ENCODE measurements at places on chromosomes 13 and 19.

GRCh38 chr13:99425485-99426341, 75.6 kb upstream of the TM9SF2 start:
- DNase-seq, result peak; percentile 64

DNA sequence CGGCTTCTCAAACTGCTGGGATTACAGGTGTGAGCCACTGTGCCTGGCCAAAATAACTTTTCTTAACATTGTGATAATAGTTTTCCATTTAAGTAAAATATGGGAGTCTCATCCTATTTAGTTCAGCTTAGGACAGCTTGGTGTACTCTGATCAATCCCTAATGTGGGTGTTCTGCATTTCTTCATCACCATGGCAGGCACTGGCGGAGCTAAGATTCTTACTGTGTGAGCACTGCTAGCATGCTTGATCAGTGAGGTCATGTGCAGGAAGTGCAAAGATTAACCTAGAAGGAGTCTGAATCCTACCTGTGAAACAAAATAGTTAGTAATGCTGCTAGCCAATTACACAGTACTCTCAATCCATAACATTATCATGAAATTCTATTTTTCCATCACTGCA, 1684.2 kb upstream of the SLC10A2 start:
- no peak for DNase-seq

- no peak for DNase-seq
Measured at GRCh38 chr13:75135325-75135825, 346.6 kb downstream of the TBC1D4 start.

DNA sequence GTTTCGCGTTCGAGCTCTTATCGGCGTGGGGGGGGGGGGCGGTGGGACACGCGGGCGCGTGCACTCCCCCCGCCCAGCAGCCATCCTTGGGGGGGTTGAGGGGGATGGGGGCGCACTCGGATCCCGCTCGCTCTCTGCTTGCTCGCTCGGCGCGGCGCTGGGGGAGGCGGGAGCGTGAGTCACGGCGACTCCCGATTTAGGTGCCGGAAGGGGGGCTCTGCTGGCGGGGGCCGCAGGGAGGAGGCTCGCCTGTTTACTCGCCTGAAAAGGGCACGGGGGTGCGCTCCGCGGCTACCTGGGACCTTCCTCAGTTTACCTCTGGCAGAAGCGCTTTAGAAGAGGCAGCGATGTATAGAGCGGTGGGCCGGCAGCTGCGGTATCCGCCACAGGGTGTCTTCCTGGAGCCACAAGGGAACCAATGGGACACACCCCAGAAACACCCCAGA, 1.1 kb upstream of the PDE4A start:
- DNase-seq, result no peak

GRCh38 chr19:48806818-48807589, 3.8 kb downstream of the BCAT2 start:
- no peak for DNase-seq

DNA sequence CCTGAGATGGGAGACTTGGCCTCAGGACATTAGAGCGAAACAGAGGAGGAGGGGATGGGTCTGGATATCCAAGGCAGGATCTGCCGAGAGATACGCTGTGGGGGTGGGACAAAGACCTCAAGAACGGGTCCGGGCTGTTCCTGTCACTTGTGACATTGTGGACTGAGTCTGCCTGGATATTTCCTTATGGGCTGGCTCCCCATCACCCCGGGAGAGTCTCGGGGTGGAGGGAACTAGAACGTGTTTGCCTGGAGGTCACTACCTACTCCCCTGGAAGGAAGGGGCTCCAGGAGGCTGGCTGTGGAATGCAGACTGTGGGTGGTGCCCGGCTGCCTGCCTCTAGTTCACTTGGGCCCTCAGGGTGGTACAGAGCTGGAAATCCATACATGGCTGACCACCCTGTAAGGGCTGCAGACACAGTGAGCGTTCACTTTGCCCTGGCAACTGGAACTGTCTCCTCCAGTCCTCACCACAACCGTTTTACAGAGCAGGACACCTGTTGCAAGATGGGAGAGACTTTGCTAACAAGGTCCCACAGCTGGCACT, 26.4 kb downstream of the DNM2 start:
- DNase-seq, result no peak

DNA sequence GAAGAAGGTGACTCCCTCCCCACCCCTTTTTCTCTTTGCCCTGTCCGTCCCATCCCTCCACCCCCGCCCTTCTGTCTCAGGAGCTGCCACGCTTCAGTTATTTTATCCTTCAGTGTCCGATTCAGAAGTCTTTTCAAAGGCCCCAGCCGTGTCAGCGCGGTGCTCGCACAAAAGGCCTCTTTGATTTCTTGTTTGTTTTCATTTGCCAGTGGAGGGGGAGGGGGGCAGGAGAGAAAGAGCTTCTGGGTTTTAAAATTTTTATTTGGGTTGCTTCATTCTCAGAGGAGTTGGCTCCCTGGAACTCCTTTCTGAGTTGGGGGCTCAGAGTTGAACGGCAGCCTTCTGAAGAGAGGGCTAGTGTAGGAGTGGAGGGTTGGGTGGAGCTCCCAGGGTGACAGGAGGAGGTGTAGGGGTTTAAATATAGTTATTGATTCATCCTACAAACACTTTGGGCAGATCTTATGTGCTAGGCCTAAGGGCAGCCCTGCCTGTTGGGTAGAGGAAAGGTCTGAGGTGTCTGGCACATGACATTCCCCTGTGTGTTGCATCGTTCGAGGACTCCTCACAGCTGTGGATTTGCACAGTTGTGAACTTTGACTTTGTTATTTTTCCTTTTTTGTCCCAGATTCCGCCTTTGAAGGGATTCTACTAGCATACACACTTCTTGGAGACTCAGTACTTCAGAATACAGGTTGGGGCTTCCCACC, 36.8 kb downstream of the NFIX start:
- DNase-seq, result no peak

- no peak for DNase-seq
Measured at GRCh38 chr13:61908906-61909615, 493.4 kb upstream of the PCDH20 start.

DNA sequence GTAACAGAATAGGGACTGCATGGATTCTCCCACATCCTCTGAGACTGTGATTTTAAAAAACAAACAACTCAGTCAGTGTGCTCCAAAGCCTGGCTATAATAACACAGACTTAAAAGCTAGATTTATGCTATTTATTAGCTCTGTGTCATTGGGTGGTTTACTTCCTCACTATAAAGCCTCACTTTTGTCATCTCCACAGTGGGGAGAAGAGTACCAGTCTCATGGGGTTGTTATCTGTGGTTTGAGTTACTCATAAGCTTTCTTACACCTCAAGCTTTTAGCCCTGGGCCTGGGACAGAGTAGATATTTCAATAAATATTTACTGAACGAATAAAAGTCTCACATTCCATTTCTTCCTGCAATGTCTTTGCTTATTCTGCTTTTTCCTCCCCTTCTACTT, 5.3 kb downstream of the RNASEH2B start:
- no peak for DNase-seq

DNA sequence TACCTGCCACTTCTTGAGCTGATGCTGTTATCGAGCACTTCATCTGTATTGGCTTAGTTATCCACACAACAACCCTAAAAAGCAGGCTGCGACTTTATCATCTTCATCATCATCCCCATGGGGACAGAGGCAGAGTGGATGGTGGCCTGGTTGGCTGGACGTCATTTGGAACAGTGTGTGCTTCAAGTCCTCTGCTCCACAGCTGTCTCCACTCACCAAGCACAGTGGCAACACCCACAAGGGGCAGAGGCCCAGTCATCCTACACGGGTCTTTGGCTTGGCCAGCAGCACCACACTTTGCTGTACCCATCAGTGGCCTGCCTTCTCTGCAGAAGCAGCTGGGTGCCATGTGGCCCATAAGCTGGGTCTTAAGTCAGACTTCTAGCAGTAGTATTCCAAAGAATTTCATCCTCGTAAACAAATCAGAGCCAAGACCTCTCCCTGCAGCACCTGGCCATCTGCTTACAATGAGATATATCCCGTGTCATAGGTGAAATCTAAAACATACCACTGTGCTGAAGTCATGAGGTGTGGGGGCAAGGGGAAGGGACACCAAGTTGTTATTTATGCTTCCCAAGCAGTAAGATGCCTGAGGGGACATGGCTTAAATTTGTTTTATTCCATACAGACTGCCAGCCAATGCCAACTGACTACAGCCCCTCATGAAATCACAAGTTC, 47.9 kb upstream of the EPHX3 start:
- no peak for DNase-seq

- DNase-seq, result peak; percentile 59
Measured at GRCh38 chr19:6590258-6590826, 608 bp downstream of the CD70 start.

GRCh38 chr13:34941436-34941834, 635 bp upstream of the NBEA start:
- no peak for DNase-seq

- no peak for DNase-seq
Measured at GRCh38 chr13:79070343-79070974, 335.6 kb downstream of the RBM26 start.

DNA sequence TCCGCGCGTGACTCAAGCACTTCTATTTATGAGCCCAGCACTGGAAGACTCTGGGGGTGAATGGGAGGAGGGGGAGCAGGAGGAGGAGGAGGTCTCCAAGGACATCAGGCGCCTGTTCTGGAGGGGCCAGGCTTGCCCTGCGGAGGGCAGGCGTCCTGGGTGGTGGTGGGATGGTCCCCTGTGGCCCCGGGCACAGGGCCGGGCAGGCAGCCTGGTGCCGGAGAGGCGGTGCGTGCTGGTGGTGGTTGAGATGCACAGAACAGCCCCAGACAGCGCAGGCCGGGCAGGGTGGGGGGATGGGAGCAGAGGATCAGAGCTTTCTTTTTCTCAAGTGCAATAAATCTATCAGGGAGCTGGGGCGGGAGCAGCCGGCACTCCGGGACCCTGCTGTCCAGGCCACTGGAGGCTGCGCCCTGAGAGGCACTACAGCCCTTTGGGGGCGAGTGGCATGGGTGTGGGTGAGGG, 14.0 kb downstream of the NKPD1 start:
- no peak for DNase-seq

DNA sequence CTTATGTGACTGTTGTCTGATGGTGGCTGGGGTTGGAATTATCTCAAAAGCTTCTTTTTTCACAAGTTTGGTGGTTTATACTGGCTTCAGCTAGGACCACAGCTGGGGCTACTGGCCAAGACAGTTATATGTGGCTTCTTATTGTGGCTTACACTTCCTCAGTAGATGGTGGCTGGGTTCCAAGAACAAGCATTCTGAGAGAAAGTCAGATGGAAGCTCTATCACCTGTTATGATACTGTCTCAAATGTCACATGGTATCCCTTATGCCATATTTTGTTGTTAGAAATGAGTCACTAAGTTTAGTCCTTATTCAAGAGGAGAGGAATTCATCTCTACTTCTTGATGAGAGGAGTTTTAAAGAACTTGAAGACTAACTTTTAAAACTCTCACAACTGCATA, 41.6 kb downstream of the NDFIP2 start:
- DNase-seq, result no peak

GRCh38 chr19:39030854-39031367, 1.4 kb downstream of the FBXO27 start:
- no peak for DNase-seq

GRCh38 chr19:861756-862580, 2.5 kb downstream of the CFD start:
- peak; percentile 64 for DNase-seq

DNA sequence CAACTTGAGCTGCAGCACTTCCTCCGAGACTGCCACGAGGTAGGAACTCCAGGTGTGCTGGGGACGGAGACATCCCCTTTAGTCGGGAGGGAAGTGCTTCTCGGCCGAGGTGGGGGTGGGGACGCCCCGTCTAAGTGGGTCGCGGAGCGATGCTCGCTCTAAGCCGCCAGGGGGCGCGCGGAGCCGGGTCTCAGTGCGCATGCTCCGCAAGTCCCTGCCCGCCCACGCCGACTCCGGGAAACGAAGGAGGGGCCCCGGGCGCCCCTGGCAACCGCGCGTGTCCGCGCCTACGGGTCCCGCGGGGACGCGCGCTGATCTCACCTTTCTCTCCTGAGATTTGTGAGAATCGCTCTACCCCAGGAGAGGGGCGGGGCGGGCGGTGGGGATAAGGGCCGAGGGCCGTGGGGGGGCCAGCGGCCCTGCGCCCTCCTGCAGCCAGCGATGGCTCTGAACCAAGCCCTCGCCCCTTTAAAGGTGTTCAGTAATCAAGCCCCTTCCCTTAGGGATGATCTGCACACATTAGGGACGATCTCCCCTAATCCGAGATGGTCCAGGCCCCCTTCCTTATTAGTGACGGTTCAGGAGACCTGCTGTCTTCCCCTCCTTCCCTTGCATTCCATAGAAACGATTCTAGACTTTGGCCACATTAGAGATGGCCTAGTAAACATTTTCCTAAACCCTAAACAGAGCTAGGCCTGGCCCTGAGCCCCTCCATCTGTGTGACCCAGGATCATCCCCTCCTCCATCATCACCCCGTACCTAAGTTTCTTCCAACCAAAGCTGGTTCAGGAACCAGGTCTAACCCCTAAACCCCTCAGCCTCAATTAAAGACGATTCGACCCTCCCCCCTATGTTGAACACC, 47.3 kb upstream of the SHKBP1 start:
- peak; percentile 80 for DNase-seq

Data from suppressor macrophage treated with lipopolysaccharide for 1 hour (primary cell).